ENCODE measurements at places on chromosomes 6 and 20.
A peak's percentile ranks its signal among the peaks of the same experiment; 100 is the strongest.

GRCh38 chr6:123994891-123995635 is 191.4 kb downstream of the NKAIN2 start:
- DNase-seq = no peak

GRCh38 chr6:125058546-125058945 is 95.0 kb upstream of the TPD52L1 start:
- DNase-seq = no peak

DNA sequence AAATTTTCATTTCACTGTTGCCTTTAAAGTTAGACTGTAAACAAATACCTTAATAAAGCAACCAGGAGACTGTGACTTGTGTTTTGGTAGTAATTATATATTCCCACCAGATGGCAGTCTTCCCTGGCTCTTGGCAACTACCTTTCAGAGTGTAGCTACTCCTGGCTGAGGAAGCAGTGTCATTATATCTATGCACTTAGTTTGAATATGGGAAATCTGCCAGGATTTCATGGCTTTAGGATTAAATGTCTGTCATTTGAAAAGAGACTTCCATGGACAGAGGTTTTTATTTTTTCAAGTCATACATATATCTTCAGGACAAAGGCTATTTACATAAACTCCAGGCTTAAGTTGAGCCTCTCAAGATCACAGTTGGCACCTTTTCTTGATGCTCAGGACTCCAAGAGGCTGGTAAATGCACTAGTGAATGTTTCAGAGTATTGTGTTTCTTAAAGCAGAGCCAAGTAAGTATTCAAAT is 160.1 kb downstream of the C6orf58 start:
- peak; percentile 35 for DNase-seq

DNA sequence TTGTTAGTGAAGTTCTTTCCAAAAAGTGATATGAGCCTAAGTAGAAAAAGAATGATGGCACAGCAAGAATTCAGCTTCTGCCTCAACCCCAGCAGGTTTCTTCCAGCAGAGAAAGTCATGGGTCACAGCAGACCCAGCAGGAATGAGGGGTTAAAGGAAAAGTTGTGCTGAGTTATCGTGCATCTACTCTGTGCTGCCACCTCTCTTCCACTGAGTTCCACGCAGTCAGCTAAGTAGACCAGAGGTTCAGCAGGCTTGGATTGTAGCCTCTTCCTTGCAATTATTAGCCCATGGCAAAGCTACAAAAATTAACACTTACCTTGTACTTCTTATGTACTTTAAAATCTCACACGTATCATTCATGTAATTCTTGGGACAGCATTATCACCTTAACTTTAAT is 510.8 kb downstream of the PTPRT start:
- DNase-seq = no peak

GRCh38 chr6:110147870-110148269 is 31.6 kb downstream of the WASF1 start:
- DNase-seq = no peak

DNA sequence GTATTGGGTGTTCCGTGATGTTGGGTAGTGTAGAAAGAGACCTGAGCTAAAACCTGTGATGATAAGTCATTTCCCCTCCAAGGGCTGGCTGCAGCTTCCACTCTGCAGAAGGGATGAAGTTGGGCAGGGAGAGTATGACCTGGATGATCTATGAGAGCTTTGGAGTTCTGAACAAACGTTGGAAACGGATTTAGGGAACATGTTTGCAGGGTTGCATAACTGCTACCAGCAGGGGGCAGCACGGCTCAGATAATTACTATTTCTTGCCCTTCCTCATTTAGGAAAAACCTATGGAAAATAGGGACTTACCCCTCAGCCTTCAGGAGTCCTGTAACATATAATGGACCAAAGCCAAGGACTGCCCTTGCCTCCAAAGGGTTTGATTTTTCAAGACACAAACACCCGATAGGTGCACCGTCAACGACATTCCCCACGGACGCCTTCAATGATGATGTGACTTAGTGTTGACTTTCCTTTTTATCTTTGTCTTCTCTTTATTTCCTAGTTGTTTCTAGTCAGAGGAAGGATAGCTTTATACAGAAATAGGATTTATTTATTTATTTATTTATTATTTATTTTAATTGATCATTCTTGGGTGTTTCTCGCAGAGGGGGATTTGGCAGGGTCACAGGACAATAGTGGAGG is 164.9 kb upstream of the SASH1 start:
- peak; percentile 6 for DNase-seq

DNA sequence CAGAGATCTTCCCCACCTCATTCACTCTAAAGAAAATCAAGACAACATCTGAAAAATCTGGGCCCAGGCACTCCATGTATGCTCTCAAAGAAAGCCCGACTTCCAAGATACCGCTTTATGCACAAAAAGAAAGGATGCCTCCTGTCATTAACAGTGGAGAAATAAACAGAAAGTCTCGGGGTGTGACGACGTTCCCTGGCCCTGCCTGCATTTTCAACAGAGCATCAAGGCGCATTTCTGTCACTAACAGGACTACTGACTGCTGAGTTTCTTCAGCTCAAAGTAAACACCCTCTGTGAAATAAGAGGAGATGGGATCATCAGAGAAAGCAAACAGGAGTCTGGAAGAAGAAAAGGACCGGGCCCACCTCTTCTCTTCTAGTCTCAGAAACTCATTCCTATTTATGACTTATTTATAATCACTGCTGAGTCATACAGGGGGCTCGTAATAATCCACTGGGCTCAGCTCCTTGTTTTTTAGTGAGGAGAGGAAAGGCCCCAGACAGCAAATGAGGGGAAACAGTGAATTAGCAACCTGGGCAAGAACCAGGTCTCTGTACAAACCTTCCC is 99.7 kb downstream of the ZMYND8 start:
- no peak for DNase-seq

- no peak for DNase-seq
Observed at GRCh38 chr6:149450679-149451375, 34.0 kb downstream of the ZC3H12D start.

GRCh38 chr6:138250513-138251247 is 32.4 kb upstream of the PBOV1 start:
- DNase-seq = no peak

DNA sequence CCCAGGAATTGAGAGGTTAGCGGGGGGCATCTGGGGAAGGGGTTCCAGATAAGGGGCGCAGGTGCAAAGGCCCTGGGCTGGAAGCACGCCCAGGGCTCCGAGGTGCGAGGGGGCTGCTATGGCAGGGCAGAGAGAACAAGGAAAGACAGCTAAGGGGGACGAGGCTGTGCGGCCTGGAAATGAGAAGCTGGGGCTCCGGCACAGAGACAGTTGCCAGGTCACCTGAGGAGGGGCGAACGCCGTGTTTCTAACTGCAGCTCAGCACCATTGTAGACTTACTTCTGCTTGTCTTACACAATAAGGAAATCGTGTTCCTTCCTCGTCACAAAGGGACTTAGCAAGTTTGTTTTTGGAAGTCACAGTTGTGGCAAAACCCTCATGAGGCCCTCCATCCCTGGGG is 68.9 kb upstream of the TBXT start:
- no peak for DNase-seq

DNA sequence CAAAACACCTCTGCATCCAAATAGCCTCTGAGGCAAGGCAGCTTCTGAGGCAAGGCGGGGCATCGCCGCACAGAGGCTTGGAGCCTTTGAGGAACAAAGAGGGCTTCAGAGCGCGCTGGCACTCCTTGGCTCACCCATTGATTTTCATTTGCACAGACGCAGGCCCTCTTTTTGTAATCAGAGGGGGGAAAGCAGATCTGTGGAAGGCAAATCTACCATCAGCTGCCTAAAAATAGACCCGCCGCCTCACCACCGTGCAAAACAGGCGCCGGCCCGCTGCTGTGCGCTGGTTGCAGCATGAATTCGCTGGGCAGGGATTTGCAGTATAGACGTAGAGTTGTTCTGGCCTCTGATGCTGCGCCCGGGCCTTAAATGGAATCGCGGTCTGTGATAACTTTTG is 69.9 kb upstream of the STMND1 start:
- no peak for DNase-seq

- DNase-seq = no peak
Observed at GRCh38 chr20:18857640-18858039, 44.1 kb downstream of the SCP2D1 start.

- DNase-seq = no peak
Observed at GRCh38 chr20:21670981-21671380, 34.5 kb upstream of the PAX1 start.

DNA sequence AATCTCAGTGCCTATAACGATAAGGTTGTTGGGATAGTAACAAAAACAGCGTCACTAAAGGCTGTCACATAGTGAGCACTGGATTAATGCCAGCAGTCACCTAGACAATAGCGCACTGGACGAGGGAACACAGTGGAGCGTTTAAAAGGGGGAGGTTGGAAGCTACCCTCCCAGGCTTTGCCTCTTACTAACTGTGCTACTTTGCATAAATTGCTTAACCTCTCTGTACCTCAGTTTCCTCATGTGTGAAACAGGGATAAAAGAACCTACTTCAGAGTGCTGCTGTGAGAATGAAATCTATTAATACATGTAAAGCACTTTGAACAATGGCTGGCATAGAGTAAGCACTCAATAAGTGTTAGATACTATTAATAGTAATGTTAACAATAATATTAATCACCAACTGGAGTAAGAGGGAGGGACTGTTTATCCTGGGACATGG is 10.5 kb downstream of the BCL2L1 start:
- no peak for DNase-seq

DNA sequence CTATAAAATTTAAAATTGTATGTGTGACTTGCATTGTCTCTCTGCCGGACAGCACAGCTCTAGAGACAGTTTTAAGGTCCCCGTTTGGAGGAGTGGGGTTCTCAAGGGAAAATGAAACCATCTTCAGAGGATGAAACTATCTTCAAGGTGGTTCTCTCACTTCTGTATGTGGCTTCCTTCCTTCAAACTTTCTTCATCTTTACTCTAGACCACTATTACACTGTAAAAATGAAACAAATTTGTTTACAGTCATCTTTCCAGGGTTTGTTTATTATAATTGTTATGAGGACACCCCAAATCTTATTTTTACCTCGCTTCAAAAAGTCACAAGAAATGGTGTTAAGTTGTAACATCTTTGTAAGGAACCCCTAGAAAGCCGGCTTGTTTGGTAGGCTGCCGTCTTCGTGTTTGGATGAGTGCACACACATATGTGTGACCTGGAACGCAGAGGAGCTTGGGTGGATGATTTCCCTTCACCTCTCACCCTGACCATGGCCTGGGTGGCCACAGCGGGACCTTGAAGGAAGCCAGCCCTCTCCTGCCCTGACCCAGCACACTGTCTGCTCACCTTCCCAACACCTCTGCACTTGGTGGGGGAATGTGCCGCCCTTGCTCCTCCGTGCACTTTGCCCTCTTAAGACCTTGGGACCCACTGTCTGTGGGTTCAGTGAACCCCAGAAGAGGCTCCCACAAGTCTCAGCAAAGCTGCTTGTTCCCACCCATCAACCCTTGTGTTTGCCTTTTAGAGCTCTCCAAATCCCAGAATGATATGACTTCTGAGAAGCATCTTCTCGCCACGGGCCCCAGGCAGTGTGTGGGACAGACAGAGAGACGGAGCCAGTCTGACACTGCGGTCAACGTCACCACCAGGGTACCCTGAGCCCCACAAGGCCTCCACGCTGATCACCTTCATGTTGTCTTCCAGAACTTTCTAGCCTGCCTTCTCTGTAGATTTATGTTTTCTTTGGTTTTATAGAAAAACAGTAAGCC is 67.8 kb downstream of the SYTL3 start:
- DNase-seq = no peak

GRCh38 chr20:20768202-20768815 is 55.9 kb upstream of the RALGAPA2 start:
- DNase-seq = no peak

GRCh38 chr6:128403618-128404444 is 116.6 kb downstream of the PTPRK start:
- no peak for DNase-seq

GRCh38 chr6:99289701-99290100 is 59.8 kb downstream of the FAXC start:
- no peak for DNase-seq

DNA sequence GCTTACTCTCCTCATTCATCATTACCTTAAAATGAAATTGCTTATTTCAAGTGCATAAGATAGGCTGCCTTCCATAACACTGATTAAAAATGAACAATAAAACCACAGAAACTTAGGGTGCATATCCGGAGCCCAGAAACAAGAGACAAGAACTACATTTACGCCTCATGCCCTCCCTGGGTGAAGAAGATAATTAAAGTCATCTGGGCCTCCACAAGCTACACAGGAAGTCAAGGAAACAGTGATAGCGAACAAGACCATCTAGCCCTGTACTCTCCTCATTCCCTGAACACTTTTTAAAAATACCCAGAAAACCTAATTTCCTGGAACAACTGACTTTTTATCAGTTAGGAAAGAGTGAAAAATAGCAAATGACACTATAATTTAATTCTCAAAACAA is 6.3 kb downstream of the SOD2 start:
- DNase-seq = no peak

DNA sequence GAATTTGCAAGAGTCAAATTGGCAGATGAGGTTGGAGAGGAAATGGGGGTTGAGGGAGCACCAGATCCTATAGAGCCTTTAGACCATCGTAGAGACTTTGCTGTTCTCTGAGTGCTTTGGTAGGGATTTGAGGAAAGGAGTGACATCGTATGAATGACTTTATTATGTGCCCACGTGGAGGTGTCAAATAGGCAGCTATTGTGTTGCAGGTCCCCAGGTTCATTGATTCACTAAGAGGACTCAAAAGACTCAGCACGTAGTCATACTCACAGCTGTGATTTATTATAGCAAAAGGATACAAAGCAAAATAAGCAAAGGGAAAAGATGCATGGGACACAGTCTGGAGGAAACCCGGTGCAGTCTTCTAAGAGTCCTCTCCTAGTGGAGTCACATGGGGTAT is 2.2 kb downstream of the MTRES1 start:
- no peak for DNase-seq

DNA sequence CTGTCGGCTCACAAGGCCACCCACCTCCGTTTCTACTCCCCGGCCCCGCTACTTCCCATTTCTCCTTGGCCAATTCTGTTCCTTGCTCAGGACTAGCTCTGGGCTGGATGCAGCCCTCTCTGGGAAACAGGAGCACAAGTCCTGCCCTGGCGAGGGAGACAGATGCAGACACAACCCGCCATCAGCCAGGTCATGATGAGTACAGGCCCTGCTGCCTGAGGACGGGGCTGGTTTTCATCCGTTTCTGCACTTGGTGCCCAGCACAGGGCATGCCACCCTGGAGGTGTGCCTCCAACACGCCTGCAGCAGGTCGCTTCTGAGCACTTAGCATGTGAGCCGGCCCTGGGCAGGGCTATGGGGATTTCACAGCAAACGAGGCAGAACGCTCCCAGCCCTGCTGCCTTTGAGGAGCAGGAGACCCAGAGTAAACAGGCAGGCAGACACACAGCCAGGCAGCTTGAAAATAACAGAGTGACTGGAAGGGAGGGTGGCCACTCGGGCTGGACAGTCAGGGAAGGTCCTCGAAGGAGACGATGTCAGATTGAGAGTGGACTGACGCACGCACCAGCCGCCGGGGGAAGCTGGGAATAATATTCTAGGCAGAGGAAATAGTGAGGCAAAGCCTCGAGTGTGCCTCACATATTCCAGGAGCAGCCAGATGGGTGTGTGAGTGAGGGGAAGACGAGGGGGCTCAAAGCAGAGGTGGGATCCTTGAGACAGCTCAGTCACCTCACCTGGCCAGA is 21.2 kb upstream of the VSTM2L start:
- no peak for DNase-seq
